ENCODE measurements at places on chromosomes 2 and 18.

DNA sequence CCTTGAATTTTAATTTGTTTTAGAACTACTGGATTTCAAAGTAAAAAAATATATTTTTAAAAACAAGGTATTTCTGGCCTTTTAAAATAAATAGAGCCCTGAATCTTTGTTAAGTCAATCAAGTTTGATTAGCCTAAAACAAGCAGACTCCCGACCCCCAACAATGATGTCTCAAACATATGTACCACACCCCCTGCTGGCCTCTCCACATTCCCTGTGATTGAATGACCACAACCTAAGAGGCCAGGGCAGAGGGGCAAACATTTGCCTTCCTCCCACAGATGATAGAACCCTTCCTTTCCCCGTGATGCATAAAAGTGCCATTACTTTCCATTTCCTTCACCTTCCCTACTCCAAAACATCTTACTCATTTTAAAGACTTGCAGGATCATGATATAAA lies 130.9 kb downstream of the STK39 start:
- no peak for DNase-seq

DNA sequence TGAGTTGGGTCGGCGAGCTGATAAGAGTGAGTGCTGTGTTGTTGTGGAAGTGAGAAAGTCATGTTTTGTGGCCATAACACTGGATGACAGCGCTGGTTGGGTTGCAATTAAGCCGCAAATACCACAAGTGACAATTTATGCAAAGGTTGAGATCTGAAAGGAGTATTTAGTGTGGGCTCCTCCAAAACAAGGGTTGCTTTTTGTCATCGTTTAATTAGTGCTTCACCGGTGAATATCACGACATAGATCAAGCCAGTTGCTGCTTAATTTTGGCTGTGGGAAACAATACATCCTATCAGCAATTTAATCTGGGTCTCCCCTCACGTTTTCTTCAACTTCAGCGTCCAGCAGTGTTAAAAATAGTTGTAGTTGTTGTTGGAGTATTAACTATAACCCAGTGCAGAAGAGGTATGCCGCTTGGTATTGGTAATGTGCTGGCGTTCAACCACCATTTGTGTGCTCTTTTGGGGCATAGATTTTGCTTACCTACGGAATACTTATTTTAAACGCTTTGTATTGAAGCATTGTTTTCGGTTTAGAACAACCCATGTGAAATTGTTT lies 662 bp downstream of the ACVR2A start:
- DNase-seq, result no peak

- no peak for DNase-seq
These were observed 37.5 kb downstream of the KCNG3 start for GRCh38 chr2:42456126-42456839.

- DNase-seq, result no peak
These were observed 37.5 kb downstream of the VPS54 start for GRCh38 chr2:63981702-63982103.

DNA sequence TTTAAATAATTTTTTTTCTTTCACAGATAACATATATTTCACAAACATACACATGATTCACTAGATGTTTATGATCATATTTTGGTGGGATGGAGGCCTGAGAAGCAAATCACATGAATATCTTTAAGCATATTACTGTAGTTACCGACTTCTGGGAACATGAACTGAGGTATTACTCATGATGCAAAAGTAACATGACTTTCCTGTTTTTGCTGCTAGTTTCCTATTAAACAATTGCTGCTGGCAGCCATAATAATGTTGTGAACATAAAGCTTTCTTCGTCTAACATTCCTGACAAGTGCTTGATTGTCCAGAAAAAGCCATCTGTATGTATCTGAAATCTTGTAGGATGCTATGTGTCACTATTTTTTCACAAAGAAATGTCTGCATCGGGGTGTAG lies 145.4 kb downstream of the MTX2 start:
- no peak for DNase-seq

DNA sequence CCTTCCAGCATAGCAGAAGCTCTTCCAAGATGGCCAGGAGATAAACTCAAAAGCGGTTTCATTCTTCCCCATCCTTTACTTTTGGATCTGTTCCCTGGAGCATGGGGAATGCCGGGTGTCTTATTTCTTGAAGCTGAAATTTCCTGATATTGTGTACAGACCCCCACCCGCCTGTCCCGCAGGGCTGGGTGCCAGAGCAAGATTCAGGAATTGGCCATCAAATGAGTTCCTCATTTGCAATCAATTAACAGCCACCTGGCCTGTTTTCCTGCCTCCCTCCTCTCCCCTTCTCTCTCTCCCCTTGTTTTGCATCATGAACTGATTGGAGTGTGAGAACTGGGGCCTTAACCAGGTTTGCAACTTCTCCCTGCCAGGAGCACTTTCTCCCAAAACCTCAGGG lies 202.1 kb downstream of the SH3RF3 start:
- DNase-seq, result no peak

- no peak for DNase-seq
These were observed 26.2 kb upstream of the MGAT5 start for GRCh38 chr2:134227666-134228065.

All from D341Med (cell line).